Adrenal gland (tissue), 19 donors: ENCODE measurements at places on chromosomes 12 and 14. TPM values are rescaled to one million over a fixed set of nuclear protein-coding genes. Genes with fewer than 3 reads are reported as not detected.

DNA sequence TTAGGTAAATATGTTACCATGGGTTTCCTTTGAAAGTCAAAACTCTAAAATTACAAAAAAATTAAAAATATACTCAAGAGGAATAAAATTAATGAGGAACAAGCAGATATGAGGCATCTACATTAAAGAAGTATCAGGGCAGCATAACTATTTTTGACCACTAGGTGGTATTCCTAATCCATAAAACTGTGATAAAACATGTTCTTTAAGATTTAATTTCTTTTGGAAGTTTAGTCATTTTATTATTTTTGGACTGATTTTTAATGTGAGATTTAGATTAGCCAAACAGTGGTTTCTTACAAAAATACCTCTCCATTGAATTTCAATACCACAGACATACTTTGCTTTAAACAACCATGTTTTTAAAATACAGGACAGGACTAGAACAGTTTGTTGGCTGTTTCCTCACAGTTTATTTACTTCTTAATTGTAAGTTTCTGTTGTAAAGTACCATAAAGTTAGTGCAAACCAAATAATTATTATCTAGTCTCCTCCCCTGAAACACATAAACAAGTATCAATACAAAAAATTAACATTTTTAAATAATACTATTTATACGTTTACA lies 49.8 kb downstream of the NTS start:
- H3K27me3 ChIP-seq = no peaks in the 10 kb centered on the region
- H3K27ac ChIP-seq = no peak overlapping the region
- no peaks in the 10 kb centered on the region for H3K4me1 ChIP-seq
- H3K36me3 ChIP-seq = no peaks in the 10 kb centered on the region
- no peak for DNase-seq
- H3K4me3 ChIP-seq = no peak overlapping the region

Gene SMCO2
- total RNA-seq = not detected

Gene HCAR3
- not detected for total RNA-seq

GRCh38 chr14:75299059-75299458 lies 20.4 kb downstream of the FOS start:
- DNase-seq = peak; percentile 63
- H3K27ac ChIP-seq = peak overlapping the region; percentile 60
- H3K4me1 ChIP-seq = peaks cover 34% of the 10 kb centered on the region

Gene TMPRSS12
- not detected for total RNA-seq

DNA sequence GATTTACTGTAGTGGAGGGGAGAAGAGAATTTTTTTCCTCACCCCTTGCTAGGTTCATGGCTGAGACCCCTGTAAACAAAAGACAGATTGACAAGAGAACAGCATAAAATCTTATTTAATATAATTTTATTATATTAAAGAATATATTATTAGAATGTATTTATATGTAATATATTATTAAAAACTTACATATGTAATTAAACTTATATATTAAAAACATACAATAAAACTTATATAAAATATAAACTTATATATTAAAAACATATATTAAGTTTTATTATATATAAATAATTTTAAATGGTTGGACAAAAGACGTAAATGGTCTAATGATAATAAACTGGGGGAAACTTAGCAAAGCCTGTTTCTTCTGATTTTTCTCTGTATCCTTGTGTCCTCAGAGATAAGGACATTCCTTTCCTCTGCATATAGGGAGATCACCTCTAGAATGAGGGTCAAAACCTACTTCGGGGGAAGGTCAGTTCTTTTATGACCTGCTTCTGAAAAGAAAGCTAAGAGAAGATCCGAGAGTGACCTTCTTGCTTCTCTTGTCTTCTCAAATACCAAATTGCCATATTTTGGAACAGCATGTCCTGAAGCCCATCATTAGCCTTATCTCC lies 8.9 kb upstream of the PPM1H start:
- H3K27ac ChIP-seq = no peak overlapping the region
- H3K27me3 ChIP-seq = no peaks in the 10 kb centered on the region
- no peaks in the 10 kb centered on the region for H3K4me1 ChIP-seq
- H3K36me3 ChIP-seq = no peaks in the 10 kb centered on the region
- H3K4me3 ChIP-seq = no peak overlapping the region
- DNase-seq = no peak

- no peaks in the 10 kb centered on the region for H3K4me1 ChIP-seq
- no peaks in the 10 kb centered on the region for H3K36me3 ChIP-seq
- no peaks in the 10 kb centered on the region for H3K27me3 ChIP-seq
- no peak for DNase-seq
- H3K4me3 ChIP-seq = no peak overlapping the region
These were observed 99.6 kb downstream of the PTPN11 start for GRCh38 chr12:112518365-112518735.

Gene PMCH
- not detected for total RNA-seq

DNA sequence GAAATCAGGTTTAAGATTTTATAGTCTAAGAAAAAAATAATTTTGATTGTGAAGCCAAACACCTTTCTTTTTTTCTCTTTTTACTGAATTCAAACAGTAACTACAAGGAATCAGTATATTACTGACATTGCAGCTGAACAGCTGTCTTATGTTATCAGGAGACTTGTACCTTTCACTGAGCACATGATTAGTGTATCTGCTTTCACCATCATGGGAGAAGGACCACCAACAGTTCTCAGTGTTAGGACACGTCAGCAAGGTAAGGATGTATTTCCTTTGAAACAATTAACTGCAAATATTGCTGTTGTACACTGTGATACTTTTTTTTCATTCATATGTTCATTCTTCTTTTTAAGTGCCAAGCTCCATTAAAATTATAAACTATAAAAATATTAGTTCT lies 50.8 kb downstream of the PTPRQ start:
- H3K27ac ChIP-seq = no peak overlapping the region
- no peak for DNase-seq
- no peak overlapping the region for H3K4me3 ChIP-seq
- no peaks in the 10 kb centered on the region for H3K27me3 ChIP-seq

GRCh38 chr14:93067088-93067487 lies 48.6 kb downstream of the ITPK1 start:
- no peak for DNase-seq
- peaks cover 8% of the 10 kb centered on the region for H3K4me1 ChIP-seq
- no peaks in the 10 kb centered on the region for H3K36me3 ChIP-seq
- H3K4me3 ChIP-seq = no peak overlapping the region
- H3K27ac ChIP-seq = no peak overlapping the region

DNA sequence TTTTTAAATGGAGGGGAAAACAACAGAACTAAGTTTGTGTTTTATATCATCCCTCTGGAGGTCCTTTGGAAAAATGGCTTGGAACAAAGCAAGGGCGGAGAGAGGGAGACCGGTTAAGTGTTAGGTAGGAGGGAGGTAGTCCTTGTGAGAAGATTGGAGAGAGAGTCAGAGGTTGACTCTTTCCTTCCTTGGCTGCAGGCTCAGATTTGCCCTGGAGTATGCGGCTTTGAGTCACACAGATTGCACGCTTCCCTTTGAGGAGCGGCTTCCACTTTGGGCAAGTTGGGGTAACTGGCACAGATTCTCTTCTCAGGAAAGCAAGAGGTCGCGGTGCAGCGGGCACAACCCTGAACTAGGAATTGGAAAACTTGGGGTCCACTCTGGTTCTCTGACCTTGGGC lies 9.9 kb downstream of the SOCS2 start:
- H3K4me3 ChIP-seq = no peak overlapping the region
- no peak overlapping the region for H3K27ac ChIP-seq
- H3K27me3 ChIP-seq = no peaks in the 10 kb centered on the region
- no peak for DNase-seq
- H3K4me1 ChIP-seq = peaks cover 22% of the 10 kb centered on the region

Gene MANSC4
- not detected for total RNA-seq

GRCh38 chr12:89492883-89493282 lies 31.7 kb downstream of the GALNT4 start:
- no peak for DNase-seq
- no peak overlapping the region for H3K4me3 ChIP-seq
- no peaks in the 10 kb centered on the region for H3K27me3 ChIP-seq
- H3K27ac ChIP-seq = no peak overlapping the region

DNA sequence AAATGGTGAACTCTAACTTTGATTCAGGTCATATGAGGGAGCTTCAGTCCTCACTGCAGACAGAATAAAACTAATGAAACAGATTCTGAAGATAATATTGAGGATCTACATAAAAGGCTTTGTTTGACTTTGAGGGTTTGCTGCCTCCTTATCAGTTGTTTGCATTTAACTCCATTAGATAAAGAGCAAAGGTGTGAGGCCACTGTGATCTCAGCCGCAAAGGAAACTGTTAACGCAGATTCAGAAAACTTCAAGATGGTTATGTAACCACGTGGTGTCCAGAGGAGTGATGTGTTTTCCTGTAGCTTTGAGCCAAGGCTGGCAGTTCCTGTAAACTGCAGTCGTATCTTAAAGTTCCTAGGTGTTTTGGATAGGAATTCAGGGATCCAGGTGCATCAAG lies 67.8 kb downstream of the METTL25 start:
- no peaks in the 10 kb centered on the region for H3K4me1 ChIP-seq
- H3K4me3 ChIP-seq = no peak overlapping the region
- no peak for DNase-seq
- H3K27ac ChIP-seq = no peak overlapping the region
- H3K27me3 ChIP-seq = no peaks in the 10 kb centered on the region

- H3K27ac ChIP-seq = no peak overlapping the region
- H3K36me3 ChIP-seq = no peaks in the 10 kb centered on the region
- no peak for DNase-seq
- H3K4me1 ChIP-seq = no peaks in the 10 kb centered on the region
- no peak overlapping the region for H3K4me3 ChIP-seq
These were observed 78.7 kb downstream of the FSCB start for GRCh38 chr14:44428231-44428945.

DNA sequence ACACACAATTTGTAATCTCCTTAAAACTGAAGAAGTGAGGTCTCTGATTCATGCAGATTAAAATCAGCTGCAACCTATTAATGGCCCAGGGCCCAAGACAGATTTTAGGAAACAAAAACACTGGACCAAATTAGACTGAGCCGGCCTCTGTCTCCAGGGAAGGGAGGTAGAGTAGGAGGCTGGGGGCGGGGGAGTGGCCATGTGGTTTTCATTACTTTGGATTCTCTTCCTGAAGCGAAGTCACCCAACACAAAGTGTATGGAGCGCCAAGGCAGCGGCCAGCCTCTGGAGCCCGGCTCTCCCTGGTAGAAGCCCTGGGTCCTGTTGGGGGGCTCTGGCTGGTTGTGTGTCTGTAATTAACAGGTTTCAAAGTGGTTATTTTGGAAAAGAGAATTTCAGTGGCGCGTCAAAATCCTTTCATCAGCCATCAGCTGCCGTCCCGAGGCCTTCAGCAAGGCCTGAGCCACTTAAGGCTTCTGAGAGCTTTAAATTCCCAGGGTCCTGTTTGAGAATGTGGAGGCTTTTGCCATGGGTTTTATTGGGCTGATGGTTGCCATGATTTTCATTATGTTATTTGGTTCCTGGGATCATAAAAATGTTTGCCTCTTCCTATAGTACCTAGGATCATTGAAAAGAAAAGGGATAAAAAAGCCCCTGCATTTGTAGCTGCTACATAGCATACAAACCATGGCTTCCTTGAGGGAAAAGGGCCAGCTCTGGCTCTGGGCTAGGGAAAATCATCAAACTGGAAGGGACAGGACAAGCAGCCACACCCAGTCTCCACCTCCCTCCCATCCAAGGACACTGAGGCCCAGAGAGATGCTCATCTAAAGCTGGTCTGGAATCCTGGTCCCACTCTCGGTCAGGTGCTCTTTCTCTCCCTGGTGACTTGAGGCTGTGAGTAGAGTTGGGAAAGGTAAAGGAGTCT lies 282.4 kb downstream of the ZFP36L1 start:
- no peak overlapping the region for H3K27ac ChIP-seq
- H3K27me3 ChIP-seq = no peaks in the 10 kb centered on the region
- H3K4me1 ChIP-seq = peaks cover 8% of the 10 kb centered on the region
- DNase-seq = no peak
- H3K36me3 ChIP-seq = no peaks in the 10 kb centered on the region
- no peak overlapping the region for H3K4me3 ChIP-seq

- H3K36me3 ChIP-seq = no peaks in the 10 kb centered on the region
- H3K4me3 ChIP-seq = no peak overlapping the region
- H3K4me1 ChIP-seq = peaks cover 19% of the 10 kb centered on the region
These were observed 8.4 kb upstream of the SIX1 start for GRCh38 chr14:60657456-60658210.

Gene GPX2
- total RNA-seq = not detected

- peaks cover 39% of the 10 kb centered on the region for H3K27me3 ChIP-seq
- H3K27ac ChIP-seq = peak overlapping the region; percentile 54
These were observed 815 bp downstream of the NID2 start for GRCh38 chr14:52067873-52068614.

GRCh38 chr12:49187184-49187583 lies 1.7 kb downstream of the TUBA1A start:
- peaks cover 9% of the 10 kb centered on the region for H3K4me1 ChIP-seq
- DNase-seq = peak; percentile 27
- peaks cover 19% of the 10 kb centered on the region for H3K36me3 ChIP-seq
- H3K27me3 ChIP-seq = no peaks in the 10 kb centered on the region
- peak overlapping the region; percentile 98 for H3K27ac ChIP-seq
- H3K4me3 ChIP-seq = peak overlapping the region; percentile 79

DNA sequence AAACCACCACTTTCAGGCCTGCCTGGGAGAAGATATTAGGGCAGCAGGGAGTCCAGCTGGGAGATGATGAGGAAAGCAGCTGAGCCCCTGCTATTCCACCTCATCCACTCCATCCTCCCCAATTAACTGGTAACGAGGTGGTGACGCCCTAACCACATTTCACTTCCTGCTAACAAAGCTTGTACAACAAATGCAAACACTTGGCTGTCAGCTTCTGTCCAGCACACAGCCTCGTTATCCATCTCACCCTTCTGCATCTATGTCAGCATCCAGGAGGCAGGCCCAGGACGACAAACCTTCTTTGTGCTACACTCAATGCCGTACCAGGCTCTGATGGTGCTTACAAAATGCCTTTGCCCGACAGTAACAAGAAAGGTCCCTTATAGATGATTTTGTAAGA lies 225.4 kb downstream of the APAF1 start:
- no peak overlapping the region for H3K4me3 ChIP-seq
- H3K27me3 ChIP-seq = no peaks in the 10 kb centered on the region
- H3K27ac ChIP-seq = no peak overlapping the region
- DNase-seq = no peak
- no peaks in the 10 kb centered on the region for H3K36me3 ChIP-seq

Gene KRT7
- 2.9 TPM for total RNA-seq

- no peaks in the 10 kb centered on the region for H3K4me1 ChIP-seq
- no peak within 1 kb of the TSS for H3K27ac ChIP-seq
- H3K27me3 ChIP-seq = no peaks in the 10 kb centered on the region
- H3K36me3 ChIP-seq = no peaks in the 10 kb centered on the region
These were observed at the start of gene GRIP1 for GRCh38 chr12:66678338-66679275. Gene GRIP1, minus strand, starts transcription at chr12:66679076. Its CDS starts 172 bp downstream, at chr12:66678904.

- H3K27ac ChIP-seq = no peak overlapping the region
- H3K4me3 ChIP-seq = no peak overlapping the region
- H3K36me3 ChIP-seq = peaks cover 13% of the 10 kb centered on the region
- no peaks in the 10 kb centered on the region for H3K4me1 ChIP-seq
- DNase-seq = no peak
- H3K27me3 ChIP-seq = no peaks in the 10 kb centered on the region
These were observed 9.1 kb downstream of the CEP170B start for GRCh38 chr14:104874110-104874531.

DNA sequence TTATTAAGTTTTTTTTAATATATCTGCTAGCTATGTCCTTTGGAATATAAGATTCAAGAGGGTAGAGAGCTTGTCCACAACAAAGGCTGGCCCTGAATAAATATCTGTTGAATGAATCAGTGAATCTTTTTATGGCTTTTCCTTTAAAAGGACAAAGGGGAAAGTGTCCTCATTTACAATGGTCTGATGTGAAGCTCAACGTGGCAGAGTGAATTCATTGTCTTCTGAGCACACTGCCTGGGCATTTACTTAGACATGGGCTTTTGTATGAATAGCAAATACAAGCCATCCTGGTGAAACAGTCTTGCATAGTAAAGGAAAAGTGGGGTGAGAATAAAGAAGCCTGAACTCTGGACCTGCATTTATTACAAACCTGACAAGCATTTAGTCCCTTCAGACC lies 201.2 kb downstream of the NELL2 start:
- no peaks in the 10 kb centered on the region for H3K4me1 ChIP-seq
- H3K4me3 ChIP-seq = no peak overlapping the region
- DNase-seq = no peak
- no peaks in the 10 kb centered on the region for H3K27me3 ChIP-seq
- H3K36me3 ChIP-seq = no peaks in the 10 kb centered on the region
